ENCODE measurements at places on chromosomes 2 and 18.

- DNase-seq, result no peak
These were observed 3.3 kb downstream of the PDCD1 start for GRCh38 chr2:241855245-241855887.

- no peak for DNase-seq
These were observed 41.4 kb downstream of the TRAPPC12 start for GRCh38 chr2:3420769-3421397.

- no peak for DNase-seq
These were observed 291.8 kb downstream of the ICOS start for GRCh38 chr2:204228169-204228886.

DNA sequence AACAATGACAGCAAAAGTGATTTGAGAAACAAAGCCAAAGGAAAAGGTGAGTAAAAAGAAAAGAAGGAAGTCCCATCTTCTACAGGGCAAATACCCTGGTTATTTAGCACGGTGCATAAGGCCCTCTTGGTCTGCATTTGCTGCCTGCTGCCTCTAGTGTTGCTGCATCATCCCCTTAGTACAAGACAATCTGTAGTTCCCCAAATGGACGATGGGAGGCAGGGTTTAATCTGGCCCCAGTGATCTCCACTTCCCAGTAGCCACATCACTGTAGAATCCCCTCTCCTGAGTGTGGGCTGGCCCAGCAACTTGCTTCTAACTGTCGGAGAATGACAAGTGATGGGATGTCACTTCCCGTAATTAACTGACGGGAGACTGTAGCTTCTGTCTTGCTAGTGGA is 85.1 kb downstream of the CTAGE1 start:
- no peak for DNase-seq

DNA sequence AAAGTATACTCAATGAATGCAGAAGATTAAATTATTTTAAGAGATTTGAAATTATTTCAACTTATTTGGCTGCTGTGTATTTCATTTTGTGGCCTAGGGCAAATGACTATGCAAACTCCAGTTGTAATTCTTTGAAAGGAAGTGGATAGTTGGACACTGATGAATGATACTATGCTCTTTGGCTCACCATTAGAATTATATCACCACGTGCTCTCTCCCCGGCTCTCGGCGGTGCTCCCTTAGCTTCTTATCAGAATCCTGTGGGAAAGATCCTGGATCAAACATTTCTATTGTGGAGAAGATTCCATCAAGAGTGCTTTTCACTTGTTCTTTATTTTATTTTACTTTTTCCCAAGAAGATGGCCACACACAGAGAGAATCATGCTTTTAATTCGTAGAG is 55.2 kb downstream of the ADCYAP1 start:
- DNase-seq, result no peak

GRCh38 chr18:69177702-69178101 is 223.0 kb upstream of the DOK6 start:
- no peak for DNase-seq

All from psoas muscle (tissue), 8 donors.